ENCODE measurements at places on chromosomes 7 and 10. TPM values are rescaled to one million over a fixed set of nuclear protein-coding genes. Genes with fewer than 3 reads are reported as not detected.

Gene AGR2
- not detected for total RNA-seq

Gene ACSM6
- total RNA-seq: not detected

Gene SNX10
- total RNA-seq: not detected

Gene AP1S1
- total RNA-seq: 87.7 TPM

Gene TMEM130
- 1.0 TPM for total RNA-seq

Gene CALU
- 1,126 TPM for total RNA-seq

Gene MYO3A
- not detected for total RNA-seq

Gene SLC16A9
- total RNA-seq: 2.5 TPM

Gene C10orf53
- not detected for total RNA-seq

Gene ZNF398
- 10.4 TPM for total RNA-seq

Gene TRPV5
- total RNA-seq: not detected

Gene WEE2
- total RNA-seq: not detected

Measured in smooth muscle cell of the pulmonary artery (primary cell).